ENCODE measurements at places on chromosomes 5 and 9. TPM values are rescaled to one million over a fixed set of nuclear protein-coding genes. Genes with fewer than 3 reads are reported as not detected.

GRCh38 chr9:137236238-137236935 is 4.7 kb upstream of the TUBB4B start:
- peak; percentile 94 for DNase-seq

DNA sequence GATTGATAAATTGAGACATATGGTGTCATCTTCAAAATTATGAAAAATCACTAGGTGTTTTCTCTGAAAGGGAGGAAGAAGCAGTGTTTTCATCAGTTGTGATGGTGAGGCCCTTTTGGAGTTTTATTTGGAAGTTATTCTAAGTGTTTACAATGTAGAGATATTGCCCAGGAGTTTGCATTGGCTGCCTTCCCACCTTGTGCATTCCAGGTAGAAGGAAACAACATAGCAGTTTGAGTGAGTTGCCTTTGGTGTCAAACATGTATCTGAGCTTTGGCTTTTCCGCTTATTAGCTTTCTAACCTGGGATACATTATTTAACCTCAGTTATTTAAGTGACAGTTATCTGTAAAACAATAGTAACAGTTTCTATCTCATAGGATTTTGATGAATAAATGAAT is 122.5 kb downstream of the SCAMP1 start:
- DNase-seq: no peak

DNA sequence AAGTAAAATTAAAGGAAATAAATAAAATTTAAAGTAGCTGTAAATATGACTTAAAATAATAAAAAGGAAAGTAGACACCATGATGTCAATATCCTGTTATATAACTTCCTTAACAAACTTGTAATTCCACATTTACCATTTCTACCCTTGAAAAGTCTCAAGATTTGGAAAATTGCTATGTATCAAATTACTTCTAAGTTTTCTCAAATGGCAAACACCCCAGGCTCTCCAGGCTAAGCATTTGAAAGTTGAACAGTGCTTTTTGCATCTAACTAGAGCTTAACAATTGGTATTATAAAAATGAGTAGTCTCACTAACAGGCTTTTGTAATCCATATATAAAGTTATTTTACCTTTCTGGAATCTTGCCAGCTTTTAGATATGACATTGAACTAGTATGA is 41.5 kb upstream of the MACIR start:
- DNase-seq: no peak

- DNase-seq: no peak
Measured at GRCh38 chr9:100341889-100342288, 10.9 kb downstream of the TEX10 start.

- no peak for DNase-seq
Measured at GRCh38 chr5:2710910-2711309, 40.6 kb downstream of the IRX2 start.

DNA sequence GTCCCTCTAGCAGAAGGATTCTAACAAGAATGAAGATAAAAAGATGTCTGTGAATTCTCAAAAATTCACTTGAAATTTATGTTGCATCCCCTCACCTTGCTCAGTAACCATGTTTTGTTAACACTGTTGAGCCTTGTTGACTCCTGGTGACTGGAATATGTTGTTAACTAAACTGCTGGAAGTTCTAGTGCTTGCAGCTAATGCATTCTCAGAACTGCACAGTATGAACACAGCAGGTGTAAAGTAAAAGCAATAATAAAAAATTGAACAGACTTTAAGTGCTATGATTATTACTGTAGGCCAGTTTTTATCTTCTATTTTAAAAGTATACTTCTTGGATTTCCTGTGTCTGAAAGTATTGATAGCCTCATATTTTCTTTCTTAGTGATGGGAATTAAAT is 388.7 kb upstream of the PTPRD start:
- DNase-seq: no peak

DNA sequence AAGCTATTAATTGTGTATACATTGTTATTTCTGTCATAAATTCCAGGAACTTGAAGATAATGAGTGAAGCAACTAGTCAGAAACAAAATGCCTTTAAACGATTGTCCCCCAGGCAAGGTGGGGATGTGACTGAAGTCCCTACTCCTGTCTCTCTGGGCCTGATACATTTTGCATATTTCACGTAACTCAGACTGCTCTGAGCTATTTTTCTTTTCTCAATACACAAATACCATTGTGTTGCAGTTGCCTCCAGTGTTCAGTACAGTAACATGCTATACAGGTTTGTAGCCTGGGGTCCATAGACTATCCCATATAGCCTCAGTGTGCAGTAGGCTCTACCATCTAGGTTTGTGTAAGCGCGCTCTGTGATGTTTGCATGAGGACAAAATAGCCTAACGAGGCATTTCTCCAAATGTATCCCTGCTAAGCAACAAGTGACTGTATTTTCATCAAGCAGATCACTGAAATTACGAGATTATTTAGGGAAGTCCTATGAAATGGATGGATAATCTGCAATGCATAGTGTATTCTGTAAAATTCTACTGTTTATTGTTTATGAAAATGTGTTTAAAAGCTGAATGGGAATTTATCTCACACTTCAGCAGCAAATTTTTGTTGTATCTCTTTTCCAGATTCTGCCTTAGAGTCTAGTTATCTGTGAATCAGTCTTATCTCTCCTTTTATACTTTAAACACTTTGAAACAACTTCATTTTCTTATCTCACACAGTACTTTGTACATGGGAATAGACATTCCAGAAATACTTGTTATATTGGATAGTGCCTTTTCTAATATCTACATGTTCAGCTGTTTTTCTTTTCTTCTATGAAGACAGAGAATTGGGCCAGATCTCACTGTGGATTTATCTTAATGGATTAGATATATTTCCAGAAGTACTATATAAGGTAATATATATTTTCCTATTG is 150.5 kb downstream of the CD180 start:
- DNase-seq: no peak

DNA sequence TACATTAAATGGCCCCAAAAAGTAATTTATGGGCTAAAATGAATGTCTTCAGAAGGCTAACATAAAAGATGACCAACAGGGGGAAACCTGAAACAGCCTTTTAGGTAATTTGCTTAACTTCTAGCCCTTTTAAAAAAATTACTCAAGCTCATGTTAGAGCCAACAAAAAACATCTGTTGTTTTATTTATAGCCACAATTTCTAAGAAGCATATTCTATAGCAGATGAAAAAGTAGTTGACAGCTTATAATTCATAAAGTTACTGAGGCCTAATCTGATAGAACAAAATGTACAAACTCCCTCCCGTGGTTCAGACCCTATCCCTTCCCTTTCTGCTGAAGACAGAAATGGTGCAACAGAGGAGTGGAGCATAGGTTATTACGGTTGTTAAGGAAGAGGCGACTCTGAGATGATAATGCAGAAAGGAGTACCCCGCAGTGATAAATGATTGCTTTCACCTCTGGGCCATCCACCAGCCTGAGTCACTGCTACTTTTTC is 46.1 kb downstream of the PIK3R1 start:
- DNase-seq: no peak

- DNase-seq: no peak
Measured at GRCh38 chr5:40879163-40879942, 29.9 kb upstream of the C7 start.

DNA sequence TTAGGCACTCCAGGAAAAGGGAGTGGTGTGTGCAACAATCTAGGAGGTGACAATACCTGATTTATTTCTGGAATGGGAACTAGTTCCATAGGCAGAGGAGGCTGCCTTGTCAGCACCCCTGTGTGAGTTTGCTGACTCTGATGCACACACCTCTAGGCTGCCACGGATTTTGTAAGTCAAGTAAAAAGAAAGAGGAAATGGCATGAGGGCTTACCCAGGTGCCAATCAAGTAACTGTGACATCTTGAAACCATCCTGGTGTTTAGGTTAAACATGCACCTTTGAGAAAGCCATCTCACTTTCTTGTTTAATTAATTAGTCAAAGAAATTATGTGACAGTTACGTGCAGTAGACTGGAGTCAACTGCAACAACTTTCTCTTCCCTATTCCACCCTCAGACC is 32.3 kb upstream of the FAM81B start:
- no peak for DNase-seq

GRCh38 chr5:116864157-116864837 is 289.7 kb upstream of the SEMA6A start:
- DNase-seq: no peak

DNA sequence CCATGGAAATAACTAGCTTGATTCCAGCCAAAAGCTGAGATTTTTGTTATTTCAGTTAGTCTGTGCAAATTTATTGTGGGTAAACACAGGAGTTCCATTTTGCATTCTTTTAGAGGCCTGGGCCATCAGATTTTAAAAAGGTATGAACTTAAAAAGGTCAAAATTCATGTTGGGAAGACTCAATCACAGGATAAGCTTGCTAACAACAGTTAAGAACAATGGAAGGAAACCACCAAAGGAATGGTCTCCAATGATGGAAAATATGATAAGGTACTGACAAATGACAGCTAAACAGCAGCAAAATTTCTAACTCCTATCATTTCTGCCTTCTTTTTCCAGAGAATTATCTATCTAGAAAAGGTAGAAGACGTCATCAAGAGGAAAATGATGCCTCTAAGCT is 16.0 kb downstream of the ABITRAM start:
- no peak for DNase-seq

GRCh38 chr5:149824846-149825245 is 94.7 kb downstream of the PPARGC1B start:
- no peak for DNase-seq

GRCh38 chr9:100309992-100310391 is 42.8 kb downstream of the TEX10 start:
- DNase-seq: no peak

DNA sequence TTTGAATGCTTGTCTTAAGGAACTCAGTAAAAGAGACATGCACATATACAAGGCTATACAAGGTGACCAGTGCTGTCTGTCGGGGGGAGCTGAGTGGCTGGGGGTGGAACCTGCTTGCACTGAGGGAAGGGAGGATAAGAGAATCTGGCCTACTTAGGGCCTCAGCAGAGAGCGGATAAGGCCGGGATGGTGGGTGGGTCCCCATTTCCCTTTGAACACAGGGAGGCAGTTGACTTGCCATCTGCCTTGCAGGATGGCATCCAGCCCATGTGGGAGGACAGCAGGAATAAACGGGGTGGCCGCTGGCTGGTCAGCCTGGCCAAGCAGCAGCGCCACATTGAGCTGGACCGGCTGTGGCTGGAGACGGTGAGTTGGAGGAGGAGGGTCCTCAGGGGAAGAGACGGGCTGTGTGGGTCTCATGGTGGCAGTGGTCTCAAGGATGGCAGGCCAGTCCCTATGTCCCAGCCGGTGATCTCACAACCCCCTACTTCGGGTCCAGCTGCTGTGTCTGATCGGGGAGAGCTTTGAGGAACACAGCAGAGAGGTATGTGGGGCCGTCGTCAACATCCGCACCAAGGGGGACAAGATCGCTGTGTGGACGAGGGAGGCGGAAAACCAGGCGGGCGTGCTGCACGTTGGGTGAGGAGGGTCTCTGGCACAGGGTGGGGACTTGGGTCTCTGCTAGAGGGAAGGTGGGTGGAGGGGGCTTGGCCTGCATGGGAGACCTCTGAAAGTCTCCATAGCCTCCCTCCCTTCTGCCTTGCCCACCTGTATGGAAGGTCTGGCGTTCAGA is 2.2 kb upstream of the TSPAN17 start:
- DNase-seq: no peak

DNA sequence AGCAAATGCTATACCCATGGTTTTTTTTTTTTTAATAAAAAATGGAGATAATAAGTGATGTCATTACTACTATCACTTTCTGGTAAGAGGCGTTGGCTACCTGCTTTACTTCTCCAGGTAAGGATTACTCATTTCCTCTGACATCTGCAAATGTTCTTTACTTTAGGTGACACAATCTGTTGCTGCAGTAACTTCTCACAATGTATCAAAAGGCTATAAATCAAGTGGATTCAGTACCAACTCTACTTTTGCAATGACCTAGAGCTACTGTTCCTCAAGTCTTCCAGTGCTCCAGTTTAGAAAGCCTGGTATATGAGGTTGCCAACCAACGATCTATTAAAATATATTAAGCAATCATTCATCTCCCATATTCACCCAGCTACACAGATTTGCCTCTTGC is 129.1 kb downstream of the PLK2 start:
- no peak for DNase-seq

GRCh38 chr9:127971357-127972235 is 9.2 kb downstream of the EEIG1 start:
- DNase-seq: peak; percentile 48

GRCh38 chr5:168211245-168211644 is 80.2 kb upstream of the WWC1 start:
- no peak for DNase-seq

DNA sequence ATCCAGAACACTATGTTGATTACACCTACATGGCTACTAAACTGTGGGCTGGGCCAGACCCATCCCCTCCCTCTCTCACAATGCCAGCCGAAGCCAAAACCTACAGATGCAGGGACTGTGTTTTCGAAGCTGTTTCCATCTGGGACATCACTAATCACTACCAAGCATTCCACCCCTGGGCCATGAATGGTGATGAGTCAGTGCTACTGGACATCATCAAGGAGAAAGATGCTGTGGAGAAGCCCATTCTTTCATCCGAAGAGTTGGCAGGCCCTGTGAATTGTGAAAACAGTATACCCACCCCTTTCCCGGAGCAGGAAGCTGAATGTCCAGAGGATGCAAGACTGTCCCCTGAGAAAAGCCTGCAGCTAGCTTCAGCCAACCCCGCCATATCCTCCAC is 65.0 kb downstream of the ZNF462 start:
- DNase-seq: no peak

- no peak for DNase-seq
Measured at GRCh38 chr9:77582961-77583576, 65.1 kb downstream of the GNA14 start.

DNA sequence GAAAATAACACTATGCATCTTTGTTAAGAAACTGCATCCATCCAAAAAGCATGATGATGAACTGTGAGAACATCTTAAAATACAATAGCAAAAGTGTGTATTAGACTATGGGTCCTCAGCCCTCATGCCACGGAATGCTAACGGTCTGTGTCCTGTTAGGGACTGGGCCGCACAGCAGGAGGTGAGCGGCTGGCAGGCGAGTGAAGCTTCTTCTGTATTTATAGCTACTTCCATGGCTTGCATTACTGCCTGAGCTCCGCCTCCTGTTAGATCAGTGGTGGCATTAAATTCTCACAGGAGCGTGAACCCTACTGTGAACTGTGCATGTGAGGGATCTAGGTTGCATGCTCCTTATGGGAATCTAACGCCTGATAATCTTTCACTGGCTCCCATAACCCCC is 129.8 kb downstream of the NXNL2 start:
- DNase-seq: no peak

Gene FBXL7
- not detected for total RNA-seq

Gene RNF20
- total RNA-seq: 45.9 TPM

Gene GFI1B
- total RNA-seq: not detected

Gene TRMT10B
- total RNA-seq: 8.1 TPM

Gene TICAM2
- total RNA-seq: 0.91 TPM

Gene WNT8A
- not detected for total RNA-seq

Gene ISL1
- total RNA-seq: not detected

Gene DNM1
- 0.07 TPM for total RNA-seq

Gene WHRN
- 1.9 TPM for total RNA-seq

Gene PCDHGA5
- 0.05 TPM for total RNA-seq

Gene C9orf153
- 0.31 TPM for total RNA-seq

Gene CDC20B
- total RNA-seq: not detected

Gene SLC1A3
- total RNA-seq: 0.99 TPM

Gene TIMD4
- total RNA-seq: 3.4 TPM

Gene AQP7
- not detected for total RNA-seq

Gene BHMT
- total RNA-seq: not detected

Data from activated naive CD4-positive, alpha-beta T cell treated with anti-CD3 and anti-CD28 coated beads for 36 hours (primary cell).